ENCODE measurements at places on chromosomes 6 and 20.

DNA sequence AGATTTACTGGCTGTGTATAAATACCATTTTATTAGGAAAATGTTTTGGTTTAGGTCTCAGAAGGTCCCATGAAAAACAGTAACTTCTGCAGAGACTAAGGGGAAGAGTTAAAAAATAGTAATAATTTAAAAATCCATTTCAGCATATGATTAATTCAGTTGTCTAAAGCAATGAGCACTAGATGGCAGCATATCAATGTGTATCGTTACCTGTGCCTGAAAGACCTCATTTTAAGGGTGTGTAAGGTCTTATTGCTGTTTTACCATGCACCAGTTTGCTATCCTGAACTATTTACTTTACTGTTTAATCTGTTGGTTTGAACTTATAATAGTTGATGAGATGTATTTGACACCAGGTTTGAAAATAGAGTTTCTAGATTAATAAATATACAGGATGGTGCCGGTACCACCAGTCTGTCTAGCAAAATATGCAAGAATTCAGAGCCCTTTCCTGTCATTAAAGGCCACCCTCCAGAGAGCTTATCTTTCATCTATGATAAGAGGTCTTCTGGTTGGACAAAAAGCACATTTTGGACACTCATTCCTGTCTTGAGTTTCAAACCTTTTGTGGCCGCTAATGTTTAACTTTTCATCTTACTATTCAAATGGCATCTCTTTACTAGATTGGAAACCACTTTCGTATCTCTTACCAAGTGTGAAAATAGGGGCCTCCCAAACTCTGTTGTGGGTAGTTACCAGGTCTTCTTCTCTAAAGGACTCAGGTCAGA is 8.9 kb upstream of the AHI1 start:
- DNase-seq = no peak

DNA sequence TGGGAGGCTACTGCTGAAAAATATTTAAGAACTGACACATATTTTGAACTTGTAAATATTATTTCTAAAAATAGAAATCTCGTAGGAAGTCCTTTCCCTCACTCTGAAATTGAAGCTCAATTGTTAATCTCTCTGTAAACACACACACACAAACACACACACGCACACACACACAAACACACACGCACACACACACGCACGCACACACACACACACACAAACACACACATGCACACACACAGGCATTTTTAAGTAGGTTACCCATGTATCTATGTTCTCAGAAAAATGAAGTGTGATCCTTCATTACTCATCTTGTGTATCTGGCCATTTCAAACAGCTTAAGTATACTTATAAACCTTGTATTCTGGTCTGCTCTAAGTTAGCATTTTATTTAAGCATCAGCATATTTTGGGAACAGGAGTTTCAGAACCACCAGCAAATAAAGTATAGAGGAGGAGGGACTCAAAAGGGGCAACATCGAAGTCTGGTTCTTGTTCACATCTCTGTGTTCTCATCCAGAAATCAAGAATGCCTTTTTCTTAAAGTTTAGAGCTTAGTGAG is 11.6 kb downstream of the CCN6 start:
- DNase-seq = no peak

GRCh38 chr6:17494919-17495318 is 101.5 kb downstream of the CAP2 start:
- DNase-seq = no peak

GRCh38 chr6:1399085-1399780 is 9.9 kb downstream of the FOXF2 start:
- DNase-seq = no peak

- DNase-seq = no peak
These were observed 44.7 kb upstream of the SLC22A16 start for GRCh38 chr6:110520992-110521543.

- no peak for DNase-seq
These were observed 996.8 kb downstream of the KIF16B start for GRCh38 chr20:15576411-15576810.

- DNase-seq = no peak
These were observed 17.0 kb upstream of the RNF182 start for GRCh38 chr6:13907614-13908215.

DNA sequence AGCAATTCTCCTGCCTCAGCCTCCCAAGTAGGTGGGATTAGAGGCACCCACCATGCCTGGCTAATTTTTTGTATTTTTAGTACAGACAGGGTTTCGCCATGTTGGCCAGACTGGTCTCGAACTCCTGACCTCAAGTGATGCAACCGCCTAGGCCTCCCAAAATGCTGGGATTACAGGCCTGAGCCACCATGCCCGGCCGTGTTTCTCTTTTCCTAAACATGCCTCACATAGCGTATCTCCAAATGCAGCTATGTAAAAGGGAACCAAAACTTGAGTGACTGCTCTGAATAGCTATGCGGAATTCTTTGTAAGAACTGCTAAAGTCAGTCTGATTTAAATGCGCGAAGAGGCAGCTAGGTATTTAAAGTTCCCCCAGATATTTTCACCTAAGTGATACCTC is 20.5 kb downstream of the BPIFA2 start:
- no peak for DNase-seq

GRCh38 chr6:106413722-106414121 is 53.2 kb downstream of the CRYBG1 start:
- DNase-seq = no peak

DNA sequence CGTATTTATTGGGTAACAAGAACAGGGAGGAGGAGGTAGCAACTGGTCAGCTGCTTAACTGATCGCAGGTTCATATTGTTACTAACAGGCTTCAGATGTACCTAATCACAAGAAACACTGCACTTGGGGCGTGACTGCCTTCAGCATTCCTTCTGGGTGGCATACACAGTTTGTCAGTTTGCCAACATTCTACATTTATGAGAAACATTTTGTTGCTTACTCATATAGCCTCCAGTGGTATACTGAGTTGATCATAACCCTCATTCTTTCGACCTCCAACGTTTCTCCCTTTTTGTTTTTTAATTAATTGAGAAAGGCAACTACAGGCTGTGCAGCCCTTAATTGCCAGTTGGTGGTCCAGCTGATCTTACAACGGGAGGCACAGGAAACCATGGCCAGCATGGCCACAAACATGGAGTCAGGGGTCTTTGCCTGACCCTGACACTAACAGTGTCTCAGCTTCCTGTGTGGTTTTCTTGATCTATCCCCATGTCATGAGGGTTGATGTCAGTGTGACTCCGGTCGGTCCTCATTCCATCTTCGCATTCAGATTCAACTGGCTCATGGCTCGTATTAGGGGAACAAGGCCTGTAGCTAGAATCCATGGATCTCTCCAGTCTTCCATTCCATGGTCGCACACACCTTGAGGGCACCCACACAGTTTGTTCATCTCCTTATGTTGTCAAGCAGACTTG is 9.4 kb downstream of the EPB41L2 start:
- DNase-seq = no peak

Measured in activated naive CD4-positive, alpha-beta T cell treated with anti-CD3 and anti-CD28 coated beads, Interleukin-2, amount 50 U/mL, for 16 hours (primary cell).